CD4-positive, alpha-beta T cell (primary cell): ENCODE measurements at places on chromosomes 4 and X.

DNA sequence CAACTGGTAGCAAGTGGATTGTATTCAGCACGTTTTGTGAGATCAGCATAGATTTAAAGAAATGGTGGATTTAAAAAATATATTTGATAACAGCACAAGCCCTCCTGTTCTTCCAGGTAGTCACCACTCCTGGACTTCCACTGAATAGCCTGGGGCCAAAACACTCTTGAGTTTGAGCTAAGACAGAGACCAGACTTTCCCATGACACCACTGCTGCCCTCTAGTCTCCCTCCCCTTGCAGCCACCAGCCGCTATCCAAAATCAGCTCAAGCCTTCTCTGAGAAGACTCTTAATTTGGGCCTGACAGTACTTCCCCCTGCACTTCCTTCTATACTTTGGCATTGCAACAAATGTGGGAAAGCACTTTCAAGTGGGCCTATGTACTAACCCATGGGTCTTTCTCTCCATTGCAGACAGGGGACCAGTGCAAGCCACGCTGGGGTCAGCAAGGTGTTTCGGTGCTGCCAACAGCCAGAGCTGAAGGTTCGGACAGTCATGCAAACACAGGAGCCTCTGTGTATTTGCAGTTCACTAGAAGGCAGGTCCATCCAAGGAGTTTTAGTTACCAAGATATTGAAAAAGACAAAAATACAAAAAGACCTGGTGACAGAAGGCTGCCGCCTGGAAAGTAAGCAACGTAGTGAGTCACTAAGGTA is 40.5 kb upstream of the KLHL13 start:
- no peak for DNase-seq

GRCh38 chr4:93671093-93671492 is 157.5 kb upstream of the ATOH1 start:
- no peak for DNase-seq

GRCh38 chr4:123477711-123478209 is 81.2 kb downstream of the SPRY1 start:
- DNase-seq = peak; percentile 23

- DNase-seq = no peak
Observed at GRCh38 chr4:74930162-74930561, 2.8 kb upstream of the PARM1 start.

DNA sequence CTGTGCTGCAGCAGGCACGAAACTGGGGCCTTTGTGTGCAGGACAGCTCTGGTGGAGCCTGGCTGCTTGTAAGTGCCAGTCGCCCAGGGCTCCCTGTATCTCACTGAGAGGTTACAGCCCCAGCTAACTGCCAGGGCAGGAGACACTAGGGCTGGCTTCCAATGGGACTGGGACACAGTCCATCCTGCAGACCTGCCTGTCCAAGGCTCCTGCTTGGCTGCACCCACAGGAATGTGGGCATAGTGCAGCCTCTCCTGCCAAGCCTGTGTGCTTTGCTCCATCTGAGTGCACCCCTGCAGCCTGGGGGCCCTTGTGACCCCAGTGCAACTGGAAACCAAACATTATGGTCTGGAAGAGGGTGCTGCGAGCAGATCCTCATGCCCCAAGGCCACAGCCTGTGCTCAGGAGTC is 144.0 kb downstream of the ADAM29 start:
- no peak for DNase-seq

DNA sequence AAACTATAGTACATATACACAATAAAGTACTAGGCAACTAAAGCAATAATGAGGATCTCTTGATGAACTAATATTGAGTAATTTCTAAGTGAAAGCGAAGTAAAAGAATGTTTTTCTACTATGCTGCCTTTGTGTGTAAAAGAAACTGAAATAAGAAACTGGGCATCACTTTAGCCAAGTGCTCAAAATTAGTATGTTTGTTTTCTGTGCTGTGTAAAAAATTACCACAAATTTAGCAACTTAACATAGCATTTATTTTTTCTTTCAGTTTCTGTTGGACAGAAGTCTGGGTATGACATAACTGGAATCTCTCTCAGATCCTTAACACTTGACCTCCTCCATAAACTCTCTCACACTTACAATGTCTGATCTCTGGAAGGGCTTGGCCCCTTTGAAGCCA is 687.1 kb upstream of the MAGEB2 start:
- DNase-seq = no peak

- no peak for DNase-seq
Observed at GRCh38 chr4:83118869-83119268, 4.3 kb upstream of the PLAC8 start.

DNA sequence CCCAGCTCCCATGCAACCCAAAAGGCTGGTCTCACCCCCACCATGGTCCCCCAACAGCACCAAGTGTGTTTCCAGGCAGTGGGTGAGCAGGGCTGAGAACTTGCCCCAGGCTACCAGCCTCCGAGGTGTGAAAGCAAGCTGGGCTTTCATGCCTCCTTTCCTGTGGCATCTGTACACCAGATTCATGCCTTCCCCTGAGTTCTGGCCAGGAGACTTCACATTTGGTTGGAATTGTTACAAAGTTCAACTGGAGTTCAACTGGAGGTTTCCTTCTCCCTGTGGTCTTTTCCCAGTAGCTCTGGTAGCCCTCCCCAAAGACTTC is 77.6 kb upstream of the RAB40AL start:
- no peak for DNase-seq

GRCh38 chr4:108097990-108098553 is 70.7 kb downstream of the LEF1 start:
- no peak for DNase-seq

- DNase-seq = no peak
Observed at GRCh38 chrX:13288671-13289070, 31.2 kb downstream of the ATXN3L start.

DNA sequence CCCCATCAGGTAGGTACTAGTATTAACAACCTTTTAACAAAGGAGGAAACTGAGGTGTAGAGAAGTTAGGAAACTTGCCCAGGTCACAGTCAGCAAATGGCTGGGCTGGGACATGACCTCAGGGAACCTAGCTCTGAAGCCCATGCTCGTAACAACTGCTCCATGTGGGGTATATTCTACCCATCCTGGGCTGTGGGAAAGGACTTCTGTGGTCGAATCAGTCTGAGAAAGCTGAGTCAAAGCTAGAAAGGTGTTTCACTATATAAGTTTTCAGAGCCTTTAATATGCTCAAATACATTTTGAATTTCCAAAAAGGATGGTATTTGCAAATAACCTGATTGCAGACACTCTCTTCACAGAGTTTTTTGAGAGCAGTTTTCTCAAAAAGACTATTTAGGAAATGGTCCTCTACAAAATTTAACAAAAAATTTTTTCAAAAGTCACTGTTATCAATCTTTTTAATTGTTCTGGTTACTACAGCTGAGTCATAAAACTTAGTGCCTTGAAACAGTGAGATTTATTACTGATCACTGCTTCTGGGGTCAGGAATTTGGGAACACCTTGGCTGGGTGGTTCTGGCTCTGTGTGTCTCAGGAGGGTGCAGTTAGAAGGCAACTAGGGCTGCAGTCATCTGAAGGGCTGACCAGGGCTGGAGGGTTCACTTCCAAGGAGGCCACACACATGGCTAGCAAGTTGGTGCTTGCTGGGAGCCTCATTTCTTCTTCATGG is 53.6 kb downstream of the NSG1 start:
- no peak for DNase-seq

- DNase-seq = no peak
Observed at GRCh38 chr4:142900622-142901021, 54.5 kb upstream of the INPP4B start.

DNA sequence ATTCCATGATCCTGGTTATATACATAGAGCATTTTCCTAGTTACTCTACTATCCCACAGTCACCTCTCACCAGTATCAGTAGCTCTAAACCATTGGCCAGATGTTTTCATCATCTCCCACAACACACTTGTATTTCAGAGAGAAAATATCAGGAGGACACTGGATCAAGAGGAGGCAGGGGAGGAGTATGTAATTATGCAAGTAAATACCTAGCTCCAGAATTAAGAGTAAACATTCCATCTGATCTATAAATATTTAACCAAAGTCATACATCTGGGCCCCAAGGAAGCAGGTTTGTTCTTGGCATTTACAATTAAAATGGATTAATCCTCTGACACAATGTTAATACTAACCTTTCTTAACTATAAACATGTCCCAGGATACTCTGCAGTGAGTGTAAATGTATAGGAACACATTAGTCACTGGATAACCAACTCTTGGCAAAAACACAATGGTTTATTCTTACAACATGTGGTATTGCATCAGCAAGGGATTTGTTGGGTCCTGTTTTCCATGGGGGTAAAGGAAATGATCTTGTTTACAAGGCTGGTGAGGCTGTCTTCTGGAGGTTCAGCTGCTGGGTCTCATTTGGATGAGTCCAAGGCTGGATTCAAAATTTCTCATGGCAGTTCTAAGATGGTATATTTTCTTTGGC is 170.1 kb downstream of the ATG4A start:
- no peak for DNase-seq

DNA sequence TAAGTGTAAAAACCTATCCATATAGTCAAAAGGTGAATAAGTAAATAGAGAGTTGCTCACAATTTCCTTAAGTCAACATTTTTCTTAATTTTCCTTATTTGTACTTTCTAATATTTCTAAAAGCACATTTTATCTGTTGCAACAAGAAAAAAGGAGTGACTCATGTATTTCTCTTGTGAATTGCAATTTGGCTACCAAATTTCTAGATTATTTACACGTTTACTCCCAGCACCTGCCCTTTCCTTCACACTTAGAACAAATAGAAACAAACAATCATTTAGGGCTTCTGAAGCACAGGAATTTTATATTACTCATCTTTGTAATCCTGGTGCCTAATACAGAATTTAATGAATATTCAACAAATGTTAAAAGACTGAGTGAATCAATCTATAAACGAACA is 22.2 kb downstream of the BTC start:
- no peak for DNase-seq

GRCh38 chr4:55617587-55618197 is 18.4 kb downstream of the NMU start:
- no peak for DNase-seq

- no peak for DNase-seq
Observed at GRCh38 chr4:158111241-158111640, 61.6 kb downstream of the GASK1B start.

- DNase-seq = no peak
Observed at GRCh38 chr4:149050840-149051239, 608.6 kb upstream of the NR3C2 start.

GRCh38 chr4:7506119-7506518 is 71.4 kb upstream of the PSAPL1 start:
- DNase-seq = no peak

GRCh38 chr4:163703251-163703650 is 208.8 kb downstream of the TMA16 start:
- DNase-seq = no peak

- no peak for DNase-seq
Observed at GRCh38 chrX:153049093-153049492, 7.2 kb upstream of the PNMA3 start.

DNA sequence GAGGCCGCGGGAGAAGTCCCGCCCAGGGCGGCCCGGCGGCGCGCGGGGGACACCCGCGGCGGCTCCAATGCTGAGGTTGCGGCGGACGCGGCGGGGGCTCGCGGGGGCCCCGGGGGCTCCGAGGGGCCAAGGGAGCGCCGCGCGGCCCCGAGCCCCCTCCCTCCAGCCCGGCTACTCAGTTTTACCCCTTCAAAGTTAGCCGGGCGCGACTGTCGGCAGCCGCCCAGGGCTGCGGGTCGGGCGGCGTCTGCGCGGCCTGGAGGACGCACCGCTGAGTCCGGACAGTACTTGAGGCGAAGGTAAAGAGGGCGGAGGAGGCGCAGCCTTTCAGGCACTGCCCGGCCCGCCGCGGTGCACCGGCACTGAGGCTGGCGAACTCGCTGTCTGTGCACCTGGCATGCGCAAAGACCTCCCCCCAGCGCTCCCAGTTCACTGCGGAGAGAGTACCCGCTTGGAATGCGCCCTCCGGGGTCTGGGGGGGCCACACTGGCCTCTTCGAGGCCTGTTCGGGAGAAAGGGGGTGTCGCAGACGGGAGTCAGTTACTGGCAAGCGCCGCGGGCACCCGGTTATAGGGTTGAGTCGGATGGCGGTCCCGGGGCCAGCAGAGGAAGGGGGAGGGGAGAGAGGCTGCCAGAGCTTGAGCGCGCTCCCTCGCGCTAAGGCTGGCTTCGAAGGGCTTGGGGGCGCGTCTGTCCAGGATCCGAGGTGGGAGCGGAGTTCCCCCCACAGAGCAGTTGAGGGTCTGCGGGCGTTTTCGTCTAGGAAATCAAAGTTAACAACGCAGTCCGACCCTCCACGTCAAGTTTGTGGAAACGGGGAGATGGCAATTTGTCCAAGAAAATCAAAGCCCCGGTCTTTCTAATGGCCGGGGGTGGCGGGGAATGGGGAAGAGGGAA is 1.1 kb downstream of the PCDH19 start:
- no peak for DNase-seq

DNA sequence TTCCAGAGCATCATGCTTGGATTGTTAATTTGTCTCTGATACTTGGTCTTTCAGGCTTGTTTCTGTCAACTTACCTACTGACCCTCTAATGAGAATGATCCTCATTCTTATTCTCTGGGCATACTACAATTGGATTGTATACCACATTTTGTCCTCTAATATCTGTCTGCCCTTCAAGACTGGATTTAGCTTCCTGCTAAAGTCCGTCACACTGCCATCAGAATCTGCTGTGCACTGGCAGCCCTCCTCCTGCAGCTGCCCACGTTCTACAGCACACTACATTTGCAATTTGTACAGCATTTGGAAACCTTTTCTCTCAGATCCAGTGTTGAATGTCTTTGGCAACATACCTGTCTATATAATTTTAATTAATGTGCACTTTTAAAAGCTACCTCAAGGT is 183.1 kb downstream of the ZNF330 start:
- no peak for DNase-seq

GRCh38 chr4:183571350-183571941 is 66.6 kb downstream of the ING2 start:
- DNase-seq = no peak

DNA sequence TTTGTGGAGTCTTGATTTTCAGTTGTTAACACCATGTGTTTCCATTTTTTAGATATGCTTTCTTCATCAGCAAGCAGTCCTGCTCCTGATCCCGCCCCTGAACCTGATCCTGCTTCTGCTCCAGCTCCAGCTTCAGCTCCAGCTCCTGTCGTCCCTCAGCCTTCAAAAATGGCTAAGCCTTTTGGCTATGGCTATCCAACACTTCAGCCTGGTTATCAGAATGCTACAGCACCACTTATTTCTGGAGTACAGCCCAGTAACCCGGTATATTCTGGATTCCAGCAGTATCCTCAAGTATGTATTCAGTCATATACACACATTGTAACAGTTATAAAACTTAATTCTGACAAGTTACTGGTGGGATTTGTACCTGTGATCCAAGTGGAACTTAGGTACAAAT is 60.9 kb downstream of the SEC24B start:
- no peak for DNase-seq

GRCh38 chr4:56757261-56757746 is 64.2 kb downstream of the SPINK2 start:
- peak; percentile 51 for DNase-seq

DNA sequence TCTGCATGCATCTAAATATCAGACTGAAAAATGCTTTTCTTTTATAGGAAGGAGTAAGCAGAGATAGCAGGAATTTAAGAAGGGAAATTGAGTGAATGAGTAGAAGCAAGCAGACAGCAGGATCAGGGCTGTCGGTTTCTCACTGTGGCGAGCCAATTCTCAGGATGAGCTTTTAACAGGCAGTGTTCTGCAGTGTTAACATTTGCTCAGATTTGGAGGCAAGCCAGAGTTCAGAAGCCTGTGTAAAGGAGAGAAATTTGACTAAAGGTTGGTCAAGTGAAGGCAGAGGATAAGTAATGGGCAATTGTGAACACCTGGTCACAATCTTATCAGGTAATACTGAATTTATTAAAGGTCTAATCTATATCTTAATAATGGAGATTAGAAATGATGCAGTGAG is 133.3 kb upstream of the MAGEB16 start:
- DNase-seq = no peak

- DNase-seq = no peak
Observed at GRCh38 chrX:119885554-119886428, 9.9 kb upstream of the AKAP14 start.
